Activated T-helper 1 cell treated with anti-CD3 and anti-CD28 coated beads, Interleukin-12 subunit alpha, Interleukin-12 subunit beta, Interleukin-2, Interleukin-4 antibody, amounts not matched to agents 30 ng/mL and 10 ng/mL and 1 ng/mL, durations not matched to agents 14 hours and 24 hours and 36 hours (primary cell): ENCODE measurements at places on chromosomes 12 and 14. TPM values are rescaled to one million over a fixed set of nuclear protein-coding genes. Genes with fewer than 3 reads are reported as not detected.

GRCh38 chr14:101506926-101507835, 54.1 kb upstream of the DIO3 start:
- DNase-seq = no peak

GRCh38 chr12:15679151-15679550, 110.0 kb downstream of the EPS8 start:
- no peak for DNase-seq

DNA sequence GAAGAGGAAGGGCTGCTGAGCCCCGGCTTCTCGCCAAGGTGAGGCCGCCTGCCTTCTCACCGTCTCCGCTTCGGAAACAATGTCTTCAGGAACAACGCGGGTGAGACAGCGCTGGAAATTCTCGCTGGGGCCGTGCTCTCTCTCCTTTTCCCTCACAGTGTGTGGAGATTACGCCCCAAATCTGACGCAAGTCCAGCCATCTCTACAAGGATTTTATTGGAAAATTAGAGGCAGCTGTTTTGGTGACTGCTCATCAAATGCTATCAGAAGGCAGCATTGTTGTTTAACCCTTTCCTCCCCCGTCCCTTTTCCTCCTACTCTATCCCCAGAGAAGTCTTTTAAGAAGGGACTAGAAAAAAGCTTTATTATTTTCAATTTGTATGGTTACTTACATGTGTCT, 53.5 kb downstream of the PIWIL1 start:
- DNase-seq = no peak

DNA sequence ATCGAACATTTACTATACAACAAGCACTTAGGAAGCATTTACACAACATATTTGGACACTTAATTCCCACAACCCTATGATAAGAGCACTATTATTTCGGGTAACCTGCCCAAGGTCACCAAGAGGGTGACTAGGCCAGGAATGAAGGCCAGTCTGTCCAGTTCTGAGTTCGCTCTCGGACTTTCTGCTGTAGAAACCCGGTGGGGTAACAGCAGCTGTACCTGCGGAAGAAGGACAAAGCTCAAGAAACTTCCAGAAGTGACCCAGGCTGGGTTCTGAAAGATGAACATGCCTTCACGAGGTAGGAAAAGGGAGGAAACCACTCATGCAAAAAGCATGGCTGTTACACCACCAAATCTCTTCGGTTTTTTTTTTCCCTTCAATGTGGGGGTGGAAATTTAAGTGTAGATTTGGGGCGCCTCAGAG, 10.8 kb downstream of the PLA2G1B start:
- DNase-seq = no peak

- DNase-seq = no peak
Observed at GRCh38 chr14:24426150-24426911, 3.1 kb downstream of the CBLN3 start.

DNA sequence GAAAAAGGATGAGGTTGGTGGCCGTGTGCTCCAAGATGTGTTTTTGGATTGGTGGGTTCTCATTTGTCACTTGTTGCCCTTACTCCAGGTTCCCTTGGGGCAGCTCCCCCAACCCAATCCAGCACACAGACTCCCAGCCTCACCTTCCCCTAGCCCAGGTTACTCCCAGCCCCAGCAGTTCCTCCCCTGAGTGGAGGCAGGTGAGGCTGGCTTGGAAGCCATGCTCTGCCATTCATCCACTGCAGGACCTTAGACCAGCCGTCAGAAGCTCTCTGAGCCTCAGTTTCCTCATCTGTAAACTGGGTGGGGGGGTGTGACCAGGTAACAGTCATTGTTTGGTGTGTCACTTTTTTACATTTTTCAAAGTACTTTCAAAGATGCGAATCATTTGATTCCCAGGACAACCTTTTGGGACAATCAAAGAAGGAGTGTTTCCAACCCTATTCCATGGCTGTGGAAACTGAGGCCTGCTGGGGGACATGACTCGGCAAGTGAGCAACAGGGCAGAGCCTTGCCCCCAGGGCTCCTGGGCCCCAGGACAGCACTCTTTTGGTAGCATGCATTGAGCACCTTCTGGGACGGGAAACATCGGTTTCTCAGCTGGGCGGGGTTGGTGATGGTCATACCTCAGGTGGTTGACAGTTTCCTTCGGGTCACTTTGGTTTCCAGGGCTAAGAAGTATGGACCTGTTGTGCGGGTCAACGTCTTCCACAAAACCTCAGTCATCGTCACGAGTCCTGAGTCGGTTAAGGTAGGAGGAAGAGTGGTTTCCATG, 7.2 kb downstream of the CYP46A1 start:
- no peak for DNase-seq

GRCh38 chr12:53866727-53867126, 71.9 kb upstream of the HOXC13 start:
- no peak for DNase-seq

DNA sequence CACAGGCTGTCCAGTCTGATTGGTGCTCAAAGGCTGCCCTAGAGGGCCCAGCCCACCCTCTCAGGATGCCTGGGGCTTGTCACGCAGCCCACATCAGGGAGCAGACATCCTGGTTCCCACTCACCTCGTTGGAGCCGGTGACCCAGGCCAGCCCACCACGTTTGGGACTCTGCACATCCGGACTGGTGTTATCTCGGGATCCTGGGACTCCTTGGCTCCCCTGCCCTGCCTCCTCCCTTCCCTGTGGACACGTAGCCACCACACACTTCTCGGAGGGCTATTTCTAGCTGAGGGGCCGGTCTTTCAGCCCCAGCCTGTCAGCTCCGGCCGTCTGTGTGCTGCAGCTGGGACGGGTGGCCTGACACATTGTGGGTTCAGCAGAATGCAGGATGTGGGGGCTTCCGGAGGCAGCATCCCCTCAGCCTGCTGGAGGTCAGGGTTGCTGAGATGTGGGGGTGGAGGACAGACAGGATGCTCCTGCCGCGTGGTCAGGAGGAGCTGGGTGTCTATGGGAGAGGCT, 12.8 kb upstream of the FGF23 start:
- no peak for DNase-seq

DNA sequence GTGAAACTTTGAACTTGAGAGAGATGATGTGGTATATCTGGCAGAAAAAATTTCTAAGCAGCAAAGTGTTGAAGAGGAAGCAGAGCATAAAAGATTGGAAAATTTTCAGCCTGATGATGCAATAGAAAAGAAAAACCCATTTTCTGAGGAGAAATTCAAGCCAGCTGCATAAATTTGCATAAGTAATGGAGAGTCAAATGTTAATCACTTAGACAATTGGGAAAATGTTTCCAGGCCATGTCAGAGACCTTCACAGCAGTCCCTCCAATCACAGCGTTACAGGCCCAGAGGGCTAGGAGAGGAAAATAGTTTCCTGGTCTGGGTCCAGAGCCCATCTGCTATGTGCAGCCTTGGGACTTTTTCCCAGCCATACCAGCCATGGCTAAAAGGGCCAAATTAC, 469.0 kb upstream of the FOXG1 start:
- DNase-seq = no peak

GRCh38 chr12:71415336-71416231, 24.0 kb upstream of the LGR5 start:
- DNase-seq = no peak

DNA sequence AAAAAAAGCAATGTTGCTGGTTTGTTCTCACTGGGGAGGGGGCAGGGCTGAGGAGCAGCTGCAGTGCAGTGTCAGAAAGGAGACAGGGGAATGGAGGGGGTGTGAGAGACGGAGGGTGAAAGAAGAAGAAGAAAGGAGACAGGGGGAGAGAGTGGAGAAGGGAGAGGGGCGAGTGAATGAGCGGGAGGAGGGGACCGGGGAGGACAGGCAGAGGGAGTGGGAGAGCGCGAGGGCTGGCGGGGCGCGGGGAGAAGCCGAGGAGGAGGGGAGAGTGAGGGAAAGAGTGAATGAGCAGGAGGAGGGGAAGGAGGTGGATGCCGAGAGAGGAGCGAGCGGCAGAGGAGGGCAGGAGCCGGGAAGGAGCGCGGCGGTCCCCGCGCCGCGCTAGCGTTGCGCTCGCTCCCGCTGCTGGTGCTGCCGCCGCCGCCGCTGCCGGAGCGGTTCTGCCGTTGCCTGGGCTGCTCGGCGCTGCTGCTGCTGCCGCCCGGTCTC, at the start of gene NOVA1:
NOVA1 (minus strand) TSS at position 445 of the 492 bp plus-strand sequence. CDS start 597 bp downstream, outside the sequence.
- no peak for DNase-seq

GRCh38 chr12:45049912-45050750, 768 bp downstream of the DBX2 start:
- DNase-seq = no peak

DNA sequence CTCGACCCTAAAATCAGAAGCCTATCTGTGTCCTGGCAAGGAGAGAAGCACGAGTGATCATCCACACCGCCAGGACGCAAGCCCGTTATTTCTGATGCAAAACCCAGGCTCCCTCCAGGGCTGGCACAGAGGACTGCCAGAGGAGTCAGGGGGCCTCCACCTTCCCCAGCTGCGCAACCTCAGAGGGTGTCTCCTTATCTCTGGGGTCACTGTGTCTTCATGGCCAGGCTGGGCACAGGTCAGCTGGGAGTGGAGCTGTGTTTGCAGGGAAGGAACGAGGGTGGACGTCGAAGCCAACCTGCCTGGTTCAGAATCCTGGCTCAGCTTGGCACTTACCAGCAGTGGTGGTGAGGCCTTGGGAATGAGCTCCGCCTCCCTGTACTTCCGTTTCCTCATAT, 12.0 kb upstream of the SERPINA3 start:
- no peak for DNase-seq

GRCh38 chr14:51894250-51894649, 33.8 kb downstream of the GNG2 start:
- no peak for DNase-seq

- no peak for DNase-seq
Observed at GRCh38 chr12:57612711-57613426, 1.6 kb downstream of the ARHGEF25 start.

DNA sequence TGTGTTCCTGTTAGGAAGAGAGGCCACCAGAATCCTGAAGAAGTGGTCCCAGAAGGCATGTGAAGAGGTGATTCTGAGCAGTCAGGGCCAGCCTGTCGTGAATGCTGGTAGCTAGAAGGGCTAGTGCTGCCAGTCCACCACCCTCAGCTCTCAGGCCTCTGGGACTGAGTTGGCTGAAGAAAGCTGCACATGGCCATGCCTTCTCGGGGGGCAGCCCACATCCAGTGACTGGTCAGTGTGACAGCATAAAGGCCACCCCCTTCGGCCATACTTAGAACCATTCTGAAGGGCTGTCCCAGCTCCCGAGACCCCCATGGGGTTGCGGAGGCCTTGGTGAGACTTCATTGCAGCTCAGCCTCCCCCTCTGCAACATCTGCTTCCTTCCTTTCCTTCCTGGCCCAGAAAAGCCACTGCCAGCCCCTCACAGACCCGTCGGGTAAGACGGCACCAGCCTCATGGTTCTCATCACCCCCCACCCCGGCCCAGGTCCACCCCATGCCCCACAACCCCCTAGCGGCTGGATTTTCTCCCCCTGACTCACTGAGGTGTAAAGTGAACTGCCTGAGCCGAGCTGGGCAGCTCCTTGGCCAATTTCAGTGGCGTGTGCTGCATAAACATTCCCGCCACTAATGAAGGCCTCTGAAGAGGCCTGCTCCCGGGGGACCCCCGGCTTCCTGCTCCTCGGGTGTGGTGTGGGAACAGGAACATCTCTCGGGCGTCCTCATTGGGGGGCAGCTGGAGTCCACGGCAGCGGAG, 49.5 kb upstream of the DIO3 start:
- no peak for DNase-seq

DNA sequence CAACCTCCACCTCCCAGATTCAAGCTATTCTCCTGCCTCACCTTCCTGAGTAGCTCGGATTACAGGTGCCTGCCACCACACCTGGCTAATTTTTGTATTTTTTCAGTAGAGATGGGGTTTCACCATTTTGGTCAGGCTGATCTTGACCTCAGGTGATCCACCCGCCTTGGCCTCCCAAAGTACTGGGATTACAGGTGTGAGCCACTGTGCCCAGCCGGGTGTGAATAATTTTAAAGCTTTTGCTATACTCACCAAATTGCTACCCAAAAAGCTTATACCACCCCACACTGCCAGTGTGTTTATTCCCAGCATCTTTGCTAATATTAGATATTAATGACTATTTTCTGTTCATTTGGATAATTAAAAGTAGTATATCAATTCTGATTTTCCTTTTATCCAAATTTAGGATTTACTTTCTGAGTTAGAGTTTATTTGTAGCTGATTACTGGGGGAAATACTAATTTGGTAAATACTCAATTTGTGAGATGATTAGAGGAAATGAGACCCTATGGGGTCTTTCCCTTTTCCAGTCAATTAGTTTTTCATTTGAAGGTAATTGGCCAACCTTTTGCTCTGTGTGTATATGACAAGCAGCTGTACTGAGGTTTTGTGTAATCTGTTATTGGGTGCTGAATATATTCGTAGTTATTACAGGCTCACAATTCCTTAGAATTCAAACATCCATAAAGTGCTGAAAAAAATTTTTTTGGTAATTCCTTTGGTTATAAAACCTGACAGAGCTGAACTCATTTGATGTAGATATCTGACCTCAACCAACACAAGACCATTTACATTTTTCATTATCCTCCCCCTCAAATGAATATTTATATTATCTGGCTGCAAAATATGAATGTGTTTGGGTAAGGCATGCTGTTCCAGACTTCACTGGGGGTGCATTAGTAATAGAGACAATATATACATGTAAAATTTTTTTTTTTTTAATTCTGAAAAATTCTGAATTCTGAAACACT, 73.6 kb downstream of the ANO6 start:
- DNase-seq = no peak

DNA sequence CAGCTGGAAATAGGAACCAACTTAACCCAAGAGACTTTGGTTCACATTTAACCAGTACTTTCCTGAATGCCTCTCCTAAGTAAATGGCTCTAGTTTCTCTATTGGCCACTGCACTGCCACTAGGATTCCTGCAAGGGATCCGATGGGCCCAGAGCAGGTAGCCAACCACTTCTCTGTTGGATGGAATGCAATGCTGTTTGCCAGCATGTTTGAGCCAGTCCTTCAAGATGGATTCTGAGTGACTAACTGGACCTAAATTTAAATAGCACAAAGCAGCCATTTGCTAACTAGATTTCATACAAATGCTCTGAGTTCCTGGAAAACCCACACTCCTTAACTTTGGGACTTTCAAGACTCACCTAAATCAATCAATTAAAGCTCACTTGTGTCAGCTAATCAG, 9.5 kb upstream of the CLEC2D start:
- DNase-seq = no peak

DNA sequence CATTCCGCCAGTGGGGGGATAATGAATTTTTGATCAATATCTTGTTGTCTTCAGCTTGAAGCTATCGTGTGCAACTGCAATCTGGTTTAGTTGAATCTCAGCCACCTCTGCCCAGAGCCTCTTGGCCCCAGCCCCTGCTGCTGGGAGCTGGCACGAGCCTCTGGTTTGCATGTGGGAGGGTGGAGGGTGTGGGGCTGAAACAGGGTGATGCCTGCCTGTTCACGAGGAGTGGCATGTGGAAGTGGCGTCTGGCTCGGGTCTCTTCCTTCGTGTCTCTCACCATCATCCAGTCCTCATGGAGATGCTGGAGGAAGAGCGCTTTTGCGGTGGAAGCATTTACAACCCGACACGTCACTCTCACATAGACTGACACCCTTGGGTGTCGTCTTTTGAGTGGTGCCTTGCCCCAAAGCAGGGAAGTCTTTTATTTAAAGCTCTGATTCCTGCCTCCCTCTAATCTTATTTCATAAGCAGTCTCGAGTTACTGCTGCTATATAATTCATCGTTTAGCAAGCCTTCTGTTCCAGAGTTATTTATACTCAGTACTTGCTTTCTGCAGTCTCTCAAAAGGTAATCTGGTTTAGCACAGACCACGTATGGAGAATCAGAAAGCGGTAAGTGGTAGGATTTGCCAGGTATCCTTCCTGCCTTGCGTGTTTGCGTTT, 64.5 kb downstream of the AACS start:
- no peak for DNase-seq

CCDC63 gene
- total RNA-seq = not detected in 2 replicates

C12orf60 gene
- total RNA-seq = 2.1 and 2.2 TPM in 2 replicates

NGB gene
- not detected in 2 replicates for total RNA-seq

PLEK2 gene
- 0.57 and 1.5 TPM in 2 replicates for total RNA-seq

RBP5 gene
- 0.51 TPM in 1 of 2 replicates, not detected in the other for total RNA-seq

PHETA1 gene
- total RNA-seq = 2.7 and 4.2 TPM in 2 replicates

GUCY2C gene
- not detected in 2 replicates for total RNA-seq

DENR gene
- total RNA-seq = 87.6 and 88.7 TPM in 2 replicates
